ENCODE measurements at places on chromosomes 13 and 19.

DNA sequence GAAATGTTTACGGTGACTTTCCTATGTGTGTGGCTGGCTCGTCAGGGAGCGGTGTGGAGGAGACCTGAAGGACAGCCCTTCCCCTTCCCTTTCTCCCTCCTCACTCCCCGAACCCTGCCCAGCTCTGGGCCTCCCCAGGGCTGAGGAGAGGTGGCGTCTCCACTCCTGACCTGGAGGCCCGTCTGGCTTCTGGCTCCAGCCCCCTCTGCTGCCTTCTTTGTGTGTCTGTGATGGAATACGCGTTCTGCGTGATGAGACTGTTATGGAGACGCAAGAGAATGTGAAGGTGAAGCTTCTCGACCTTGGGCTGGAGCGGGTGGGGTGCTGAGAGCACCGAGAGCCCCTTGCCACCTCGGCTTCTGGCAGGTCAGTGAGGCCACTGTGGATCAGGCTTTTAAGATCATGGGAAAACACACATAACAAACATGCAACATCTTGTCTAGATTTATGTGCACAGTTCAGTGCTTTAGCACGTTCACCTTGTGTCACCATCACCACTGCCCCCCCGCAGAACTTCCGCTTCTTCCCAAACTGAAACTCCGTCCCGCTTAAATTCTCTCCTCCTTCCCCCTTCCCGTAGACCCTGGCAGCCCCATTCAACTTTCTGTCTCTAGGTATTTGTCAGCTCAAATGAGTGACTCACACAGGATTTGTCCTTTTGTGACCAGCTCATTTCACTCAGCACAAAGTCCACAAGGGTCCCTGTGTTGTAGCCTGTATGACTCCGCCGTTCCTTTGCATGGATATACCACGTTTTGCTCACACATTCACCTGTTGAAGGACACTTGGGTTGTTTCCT is 24.7 kb downstream of the ATP11A start:
- DNase-seq: no peak

- DNase-seq: no peak
These were observed 5.9 kb upstream of the CIRBP start for GRCh38 chr19:1263188-1263587.

DNA sequence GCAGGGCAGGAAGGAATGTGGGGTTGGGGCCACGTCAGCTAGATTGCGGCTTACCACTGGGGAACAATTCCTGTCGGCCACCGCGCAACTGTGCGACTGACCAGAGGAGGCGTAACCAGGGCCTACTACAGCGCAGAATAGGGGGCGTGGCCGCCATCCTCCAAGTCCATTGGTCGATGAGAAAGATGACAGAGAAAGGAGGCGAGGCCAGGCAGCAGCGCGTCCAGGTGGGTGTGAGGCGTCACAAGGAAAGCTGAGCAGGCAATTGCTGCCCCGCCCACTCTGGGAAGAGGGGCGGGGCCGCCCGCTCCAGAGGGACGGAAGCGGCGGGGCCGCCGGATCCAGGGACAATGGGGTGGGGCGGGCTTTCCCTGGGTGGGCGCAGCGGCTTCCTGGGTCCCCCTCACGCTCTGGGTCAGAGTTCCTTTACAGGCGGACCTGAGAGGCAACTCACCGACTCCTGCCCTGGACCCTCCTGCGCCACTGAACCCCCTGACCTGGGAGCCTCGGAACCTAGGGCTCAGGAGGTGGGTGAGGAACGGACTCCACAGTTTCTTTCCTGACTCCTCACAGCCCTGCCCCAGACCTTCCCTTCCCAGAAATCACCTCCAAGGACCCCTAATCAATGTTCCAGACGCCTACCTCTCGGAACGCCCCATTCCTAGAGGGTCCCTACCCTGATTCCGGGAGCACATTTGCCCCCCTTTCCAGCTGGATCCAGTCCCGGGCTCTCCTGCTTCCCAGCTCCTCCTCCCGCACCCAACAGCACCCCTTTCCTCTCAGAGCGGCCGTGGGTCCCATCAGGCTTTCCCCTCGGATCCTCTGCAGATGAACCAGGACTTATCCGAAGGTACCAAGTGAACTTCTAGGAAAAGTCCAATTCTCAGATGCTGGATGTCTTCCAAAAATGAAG is 101.5 kb upstream of the ZNF492 start:
- no peak for DNase-seq

DNA sequence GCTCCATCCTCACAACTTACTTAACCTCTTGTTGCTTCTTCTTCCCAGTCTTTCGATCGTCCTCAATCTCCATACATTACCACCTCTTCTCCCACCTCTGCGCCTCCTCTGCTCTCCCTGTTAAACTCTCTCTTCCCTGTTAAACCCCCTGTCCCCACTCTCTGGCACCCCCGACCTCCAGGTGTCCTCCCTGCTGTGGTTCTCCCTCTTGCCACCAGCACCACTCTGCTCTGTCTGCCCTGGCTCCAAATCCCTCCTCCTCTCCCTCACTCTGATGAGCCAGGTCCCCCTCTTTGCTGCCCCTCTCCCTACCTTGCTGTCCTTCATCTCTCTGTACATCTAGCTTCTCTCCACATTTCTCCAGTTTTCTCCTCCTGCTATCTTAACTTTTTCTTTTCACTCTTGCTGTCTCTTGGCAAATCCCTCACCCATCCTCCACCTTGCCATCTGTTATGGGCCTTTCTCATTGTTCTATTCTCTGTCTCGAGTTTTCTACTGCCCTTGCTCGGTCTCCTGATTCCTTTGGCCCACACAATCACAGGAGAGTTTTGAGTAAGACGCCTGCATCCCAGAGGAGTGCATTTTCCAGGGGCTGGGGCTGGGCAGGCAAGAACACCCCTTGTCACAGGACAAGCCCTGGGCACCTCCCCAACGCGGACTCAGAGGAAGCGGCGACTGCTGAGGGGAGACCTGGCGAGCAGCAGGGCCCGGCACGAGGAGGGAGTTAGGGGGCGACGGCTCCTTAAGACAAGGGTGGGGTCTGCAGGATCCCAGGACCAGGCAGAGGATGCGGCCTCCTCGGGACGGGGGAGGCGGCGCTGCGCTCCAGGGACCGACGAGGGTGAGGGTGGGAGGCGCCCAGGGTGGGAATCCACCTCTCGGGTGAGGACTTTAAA is 21.4 kb upstream of the ERVV-1 start:
- no peak for DNase-seq

DNA sequence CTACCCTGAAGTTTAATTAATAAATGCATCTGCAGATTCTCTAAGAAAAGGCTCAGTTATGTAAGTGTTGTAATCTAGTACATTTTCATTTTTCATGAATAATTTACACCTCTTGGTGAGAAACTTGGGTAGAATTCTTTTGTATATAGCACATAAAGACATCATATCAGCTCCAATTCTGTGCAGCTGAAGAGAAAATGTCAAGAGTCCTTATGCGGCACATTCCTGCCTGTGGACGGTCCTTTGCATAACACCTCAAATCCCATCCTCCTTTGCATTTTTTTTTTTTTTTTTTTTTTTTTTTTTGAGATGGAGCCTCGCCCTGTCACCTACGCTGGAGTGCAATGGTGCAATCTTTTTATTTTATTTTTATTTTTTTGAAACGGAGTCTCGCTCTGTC is 60.2 kb upstream of the RAP2A start:
- DNase-seq: no peak

GRCh38 chr19:5154799-5155426 is 185.7 kb downstream of the PTPRS start:
- DNase-seq: no peak

- DNase-seq: no peak
These were observed 556.3 kb downstream of the UQCRFS1 start for GRCh38 chr19:28656644-28657043.

DNA sequence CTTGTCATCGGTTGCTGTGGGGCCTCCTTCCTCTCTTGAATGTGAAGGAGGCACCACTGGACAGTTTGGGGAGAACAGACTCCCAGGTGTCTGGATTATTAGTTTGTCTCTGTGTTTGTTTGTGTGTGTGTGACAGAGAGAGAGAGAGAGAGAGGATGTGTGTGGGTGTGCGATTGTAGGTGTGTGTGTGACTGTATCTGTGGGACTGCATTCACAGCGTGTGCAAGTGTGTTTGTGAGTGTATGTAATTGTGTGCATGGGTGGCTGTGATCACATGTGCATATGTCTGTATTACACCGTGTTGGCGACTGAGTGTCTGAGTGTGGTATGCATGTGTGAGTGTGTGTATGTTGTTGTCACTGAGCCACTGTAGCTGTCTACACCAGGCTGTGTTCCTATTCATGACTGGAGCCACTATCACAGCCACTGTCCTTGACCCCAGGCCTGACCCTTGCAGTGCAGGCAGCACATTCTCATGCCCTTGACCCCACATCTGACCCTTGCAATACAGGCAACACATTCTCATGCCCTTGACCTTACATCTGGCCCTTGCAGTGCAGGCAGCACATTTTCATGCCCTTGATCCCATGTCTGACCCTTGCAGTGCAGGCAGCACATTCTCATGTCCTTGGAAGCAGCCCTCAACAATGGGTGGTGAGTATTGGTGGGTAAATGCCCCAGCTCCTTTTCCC is 25.1 kb upstream of the CYP4F8 start:
- DNase-seq: no peak

DNA sequence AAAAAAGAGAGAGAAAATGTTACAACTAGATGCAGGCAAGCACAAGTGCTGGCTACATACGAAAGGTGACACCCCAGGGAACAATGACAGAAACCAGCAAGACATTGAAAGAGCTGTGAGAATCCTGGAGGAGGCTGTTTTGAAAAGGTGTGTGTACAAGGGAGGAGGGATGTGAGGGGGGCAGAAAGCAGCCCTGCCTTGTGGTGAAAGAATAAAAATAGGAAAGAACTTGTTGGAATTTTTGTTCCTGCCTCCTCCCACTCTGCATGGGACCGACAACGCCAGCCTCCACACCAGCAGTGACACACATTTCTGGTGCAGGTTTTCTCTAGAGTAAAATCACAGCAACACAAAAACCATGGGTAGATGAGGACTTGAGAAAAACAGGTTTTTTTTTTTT is 1258.6 kb downstream of the PCDH9 start:
- DNase-seq: no peak

DNA sequence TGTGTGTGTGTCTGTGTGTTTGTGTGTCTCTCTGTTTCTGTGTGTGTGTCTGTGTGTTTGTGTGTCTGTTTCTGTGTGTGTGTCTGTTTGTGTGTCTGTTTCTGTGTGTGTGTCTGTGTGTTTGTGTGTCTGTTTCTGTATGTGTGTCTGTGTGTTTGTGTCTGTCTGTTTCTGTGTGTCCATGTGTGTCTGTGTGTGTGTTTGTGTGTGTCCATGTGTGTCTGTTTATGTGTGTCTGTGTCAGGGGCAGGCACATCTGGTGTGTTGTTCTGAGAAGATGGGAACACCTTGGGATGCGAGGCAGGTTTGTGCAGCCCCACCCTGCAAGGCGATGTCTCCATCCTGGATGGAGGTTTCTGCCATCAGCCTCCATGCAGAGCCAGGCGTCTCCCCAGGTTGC is 275.8 kb upstream of the SOX1 start:
- no peak for DNase-seq

DNA sequence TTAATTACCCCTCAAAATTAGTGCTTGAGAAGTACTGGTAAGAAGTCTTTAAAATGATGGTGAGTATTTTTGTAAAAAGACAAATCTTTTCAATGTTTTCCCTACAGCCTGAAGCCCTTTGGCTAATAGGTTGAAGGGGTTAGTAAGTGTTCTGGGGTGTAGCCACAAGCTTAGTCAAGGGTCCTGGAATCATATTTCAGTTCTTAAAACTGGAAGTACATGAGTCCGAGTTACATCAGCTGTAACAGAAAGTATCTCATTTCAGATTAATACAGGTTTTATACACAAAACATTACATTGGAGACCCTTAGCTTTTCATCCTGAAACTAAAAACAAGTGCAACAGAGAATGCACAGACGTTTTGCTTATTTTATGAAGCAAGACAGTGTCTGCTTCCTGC is 52.7 kb upstream of the TEX29 start:
- DNase-seq: no peak

GRCh38 chr13:39855236-39855635 is 199.8 kb downstream of the COG6 start:
- DNase-seq: no peak

GRCh38 chr19:32674153-32674930 is 638 bp downstream of the ANKRD27 start:
- no peak for DNase-seq

DNA sequence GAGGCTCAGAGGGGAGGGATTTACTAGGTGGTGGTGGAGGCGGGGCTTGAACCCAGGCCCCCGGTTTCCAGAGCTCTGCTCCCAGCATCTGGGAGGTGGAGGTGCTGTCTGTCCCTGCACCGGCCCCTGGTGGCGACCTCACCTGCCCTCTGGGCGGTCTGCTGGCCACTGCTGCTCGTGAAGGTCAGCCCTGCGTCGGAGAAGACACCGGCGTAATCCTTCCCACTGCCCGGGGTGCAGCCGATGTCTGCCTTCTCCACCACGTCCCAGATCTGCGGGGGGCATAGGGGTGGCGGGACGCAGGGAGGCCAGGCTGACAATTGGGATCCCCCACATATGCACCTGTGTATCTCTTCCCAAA is 12.8 kb downstream of the C3 start:
- DNase-seq: no peak

GRCh38 chr19:33904681-33905080 is 108.0 kb downstream of the KCTD15 start:
- DNase-seq: no peak

- peak; percentile 55 for DNase-seq
These were observed 72.9 kb downstream of the ARHGEF7 start for GRCh38 chr13:111187960-111188541.

- no peak for DNase-seq
These were observed 388.6 kb downstream of the DCT start for GRCh38 chr13:94090773-94091480.
